ENCODE measurements at places on chromosomes 2 and 18.

DNA sequence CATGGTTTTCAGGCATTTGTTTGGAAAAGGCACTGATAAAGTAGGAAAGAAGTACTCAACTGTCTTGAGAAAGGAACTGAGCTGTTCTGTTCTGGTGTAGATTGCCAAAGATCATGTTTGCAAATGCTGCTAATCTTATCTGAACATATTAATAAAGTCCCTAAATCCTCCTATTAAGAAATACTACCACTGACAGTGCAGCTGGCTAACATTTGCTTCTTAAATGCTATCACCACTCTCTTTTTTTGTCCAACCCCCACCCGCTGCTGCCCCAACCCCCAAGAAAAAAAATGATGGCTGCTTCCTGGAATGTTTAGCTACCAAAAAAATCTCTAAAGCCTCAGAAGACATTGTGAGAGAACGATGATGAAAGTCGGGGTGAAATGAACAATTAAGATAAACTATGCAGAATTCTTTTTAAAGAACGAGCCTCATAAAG is 130.7 kb downstream of the CCBE1 start:
- DNase-seq = no peak

DNA sequence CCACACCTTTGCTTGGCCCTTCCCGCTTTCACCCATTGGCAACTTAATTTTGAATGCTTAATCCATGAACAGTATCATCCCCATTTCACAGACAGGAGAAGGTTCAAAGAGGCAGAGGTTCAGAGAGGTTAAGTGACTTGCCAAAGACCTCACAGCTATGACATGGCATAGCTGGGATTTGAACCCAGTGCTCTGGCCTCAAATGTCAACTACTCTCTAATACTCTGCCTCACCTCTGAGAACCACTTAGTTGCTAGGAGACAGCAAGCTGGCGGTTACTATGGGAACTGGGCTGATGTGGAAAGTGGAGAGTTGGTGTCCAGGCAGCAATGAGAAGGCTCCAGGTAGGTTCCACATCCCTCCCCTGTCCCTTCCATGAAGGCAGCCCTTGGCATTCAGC is 15.8 kb upstream of the PRSS56 start:
- no peak for DNase-seq

GRCh38 chr18:67730886-67731285 is 214.4 kb upstream of the DSEL start:
- DNase-seq = no peak

- no peak for DNase-seq
Measured at GRCh38 chr2:224211791-224212190, 172.7 kb upstream of the SERPINE2 start.

DNA sequence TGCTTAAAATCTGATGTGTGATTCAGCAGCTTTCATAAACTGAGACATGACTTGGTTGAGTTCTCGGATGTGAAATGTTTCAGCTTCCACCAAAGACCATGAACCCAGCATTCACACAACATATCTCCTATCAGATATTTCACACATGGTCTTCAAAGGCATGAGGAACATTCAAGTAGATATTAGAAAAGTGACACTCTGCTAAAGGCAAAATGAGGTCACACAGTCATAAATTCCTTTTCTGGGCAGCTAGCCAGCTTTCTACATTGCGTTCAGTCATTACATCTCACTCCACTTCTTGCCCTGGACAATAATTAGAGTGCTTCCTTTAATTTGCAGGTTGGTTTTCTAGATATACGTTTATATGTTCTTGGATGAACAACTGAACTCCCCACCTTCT is 96.7 kb downstream of the GAREM1 start:
- DNase-seq = no peak

- DNase-seq = no peak
Measured at GRCh38 chr2:120990451-120990871, 254.8 kb downstream of the GLI2 start.

DNA sequence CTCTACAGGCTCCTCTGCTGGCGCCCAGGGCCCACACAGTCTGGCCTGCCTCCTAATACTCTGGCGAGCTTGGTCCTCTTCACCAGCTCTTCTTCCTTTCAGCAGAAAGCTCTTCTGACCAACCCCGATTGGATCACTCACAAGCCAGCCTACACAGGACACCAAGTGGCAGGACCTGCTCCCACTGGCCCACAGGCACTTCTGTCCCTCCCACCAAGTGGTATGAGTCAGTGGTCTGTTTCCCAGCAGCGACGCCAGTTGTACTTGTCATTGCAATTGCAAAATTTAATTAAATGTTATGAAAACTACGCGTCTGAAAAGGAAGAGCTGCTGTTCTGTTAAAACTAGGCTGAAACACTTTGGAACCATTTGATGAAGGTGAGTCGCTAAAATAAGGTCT is 46.7 kb downstream of the NDUFA10 start:
- no peak for DNase-seq

GRCh38 chr2:66555501-66556324 is 120.8 kb downstream of the MEIS1 start:
- no peak for DNase-seq

DNA sequence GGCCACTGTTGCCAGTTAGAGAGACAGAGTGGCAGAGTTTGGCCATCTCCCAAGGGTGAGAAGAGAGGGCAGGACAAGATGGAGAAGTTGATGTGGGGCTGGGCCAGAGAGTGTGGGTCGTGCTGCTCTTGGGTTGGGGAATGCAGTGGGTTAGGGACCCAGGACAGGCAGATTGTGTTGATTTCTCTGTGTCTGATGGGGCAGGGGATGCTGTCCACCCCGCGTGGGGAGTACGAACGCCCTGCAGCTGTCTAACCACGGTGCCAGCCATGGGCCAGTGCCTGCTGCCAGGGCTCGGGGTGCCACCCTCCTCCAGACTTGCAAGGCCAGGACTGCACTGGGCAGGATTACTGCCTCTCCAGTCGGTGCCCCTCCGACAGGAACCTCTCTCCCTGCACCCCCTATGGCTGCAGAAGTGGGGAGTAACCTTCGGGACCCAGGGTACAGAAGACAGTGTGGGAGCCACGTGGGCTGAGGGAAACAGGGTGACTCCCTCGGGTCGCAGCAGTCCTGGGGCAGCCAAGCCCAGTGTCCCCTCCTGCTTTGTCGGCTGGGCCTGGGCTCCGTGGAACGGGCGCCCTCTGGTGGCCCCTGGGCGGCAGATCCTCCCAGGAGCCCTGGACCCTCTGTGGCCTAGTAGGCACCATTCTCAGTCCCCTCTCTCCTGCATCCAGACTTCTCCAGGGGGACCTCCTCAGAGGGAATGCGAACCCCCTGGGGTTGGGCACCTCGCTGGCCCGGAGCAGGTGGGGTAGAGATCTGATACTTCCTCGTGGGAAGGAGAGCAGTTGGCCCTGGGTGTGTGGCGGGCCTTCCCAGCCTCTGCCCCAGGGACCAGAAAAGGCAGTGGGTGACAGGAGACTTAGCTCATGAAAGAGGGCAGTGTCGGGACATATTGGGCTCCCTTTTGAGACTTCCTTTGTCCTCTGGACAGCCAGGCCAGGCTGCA is 2.7 kb downstream of the GPC1 start:
- peak; percentile 83 for DNase-seq

- DNase-seq = peak; percentile 35
Measured at GRCh38 chr2:128354161-128354560, 35.5 kb upstream of the HS6ST1 start.

- no peak for DNase-seq
Measured at GRCh38 chr2:105786231-105787230, 41.8 kb downstream of the NCK2 start.

DNA sequence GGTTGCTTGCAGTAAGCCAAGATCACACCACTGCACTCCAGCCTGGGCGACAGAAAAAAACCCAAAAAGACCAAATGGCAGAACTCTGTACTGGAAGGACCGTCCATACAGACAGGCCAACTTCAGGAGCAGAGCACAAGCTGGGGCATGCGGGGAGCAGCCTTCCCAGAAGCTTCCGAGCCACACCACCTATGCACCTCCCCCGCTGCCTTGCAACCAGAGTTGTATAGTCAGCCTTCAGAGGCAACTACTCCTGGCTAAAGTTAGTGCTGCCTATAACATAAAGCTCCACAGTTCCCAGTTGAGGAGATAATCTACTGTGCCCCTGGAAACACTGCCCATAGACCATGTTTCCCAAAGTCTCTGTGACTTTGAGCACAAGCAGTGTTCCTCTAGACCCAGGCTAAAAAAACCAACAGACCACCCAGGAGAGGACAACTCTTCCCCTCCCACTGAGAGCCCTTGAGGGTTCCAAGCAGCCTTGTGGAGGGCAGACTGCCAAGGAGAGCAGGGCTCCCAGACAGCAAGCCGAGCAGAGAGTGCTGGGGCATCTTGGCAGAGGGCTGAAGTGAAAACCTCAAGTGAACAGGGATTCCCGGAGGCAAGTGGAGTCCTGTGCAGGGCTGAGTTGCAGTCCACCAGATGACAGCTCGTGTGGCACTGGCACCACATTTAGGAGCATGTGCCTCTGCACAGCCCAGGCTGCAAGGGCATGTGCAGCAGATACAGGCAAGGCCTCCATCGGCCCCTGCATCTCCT is 6.8 kb downstream of the SFT2D3 start:
- no peak for DNase-seq

GRCh38 chr18:59900222-59901128 is 679 bp downstream of the PMAIP1 start:
- no peak for DNase-seq

DNA sequence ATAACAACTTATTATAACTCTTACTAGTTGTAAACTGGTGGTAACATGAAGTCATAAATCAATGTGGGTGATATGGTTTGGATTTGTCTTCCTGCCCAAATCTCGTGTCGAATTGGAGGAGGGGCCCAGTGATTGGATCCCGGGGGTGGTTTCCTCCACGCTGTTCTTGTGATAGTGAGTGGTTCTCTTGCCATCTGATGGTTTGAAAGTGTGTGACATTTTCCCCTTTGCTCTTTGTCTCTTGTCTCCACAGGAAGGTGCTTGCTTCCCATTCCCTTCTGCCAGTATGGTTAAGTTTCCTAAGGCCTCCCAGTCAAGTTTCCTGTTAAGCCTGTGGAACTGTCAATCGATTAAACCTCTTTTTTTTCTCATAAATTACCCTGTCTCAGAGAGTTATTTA is 321.6 kb downstream of the DSEL start:
- DNase-seq = no peak

- no peak for DNase-seq
Measured at GRCh38 chr2:182481676-182482075, 54.8 kb upstream of the PDE1A start.

- peak; percentile 65 for DNase-seq
Measured at GRCh38 chr2:240832205-240832727, 12.2 kb upstream of the KIF1A start.

DNA sequence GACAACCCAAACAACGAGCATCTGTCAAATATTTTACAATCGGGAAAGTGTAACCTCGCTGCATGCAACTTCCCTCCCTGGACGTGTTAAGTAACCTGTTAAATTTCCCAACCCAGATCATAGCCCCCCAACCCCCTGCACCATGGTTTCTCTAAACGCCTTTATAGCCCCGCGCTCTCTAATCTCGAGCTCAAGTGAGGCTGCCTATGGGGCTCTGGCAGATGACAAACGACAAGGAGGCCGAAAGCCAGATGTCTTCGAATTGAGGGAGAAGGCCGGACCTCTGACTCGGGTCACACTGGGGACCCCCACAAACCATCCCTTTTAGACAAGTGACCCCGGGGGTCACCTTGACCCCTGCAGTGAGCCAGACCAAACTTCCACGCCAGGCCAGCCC is 526 bp downstream of the COX7A2L start:
- DNase-seq = no peak

DNA sequence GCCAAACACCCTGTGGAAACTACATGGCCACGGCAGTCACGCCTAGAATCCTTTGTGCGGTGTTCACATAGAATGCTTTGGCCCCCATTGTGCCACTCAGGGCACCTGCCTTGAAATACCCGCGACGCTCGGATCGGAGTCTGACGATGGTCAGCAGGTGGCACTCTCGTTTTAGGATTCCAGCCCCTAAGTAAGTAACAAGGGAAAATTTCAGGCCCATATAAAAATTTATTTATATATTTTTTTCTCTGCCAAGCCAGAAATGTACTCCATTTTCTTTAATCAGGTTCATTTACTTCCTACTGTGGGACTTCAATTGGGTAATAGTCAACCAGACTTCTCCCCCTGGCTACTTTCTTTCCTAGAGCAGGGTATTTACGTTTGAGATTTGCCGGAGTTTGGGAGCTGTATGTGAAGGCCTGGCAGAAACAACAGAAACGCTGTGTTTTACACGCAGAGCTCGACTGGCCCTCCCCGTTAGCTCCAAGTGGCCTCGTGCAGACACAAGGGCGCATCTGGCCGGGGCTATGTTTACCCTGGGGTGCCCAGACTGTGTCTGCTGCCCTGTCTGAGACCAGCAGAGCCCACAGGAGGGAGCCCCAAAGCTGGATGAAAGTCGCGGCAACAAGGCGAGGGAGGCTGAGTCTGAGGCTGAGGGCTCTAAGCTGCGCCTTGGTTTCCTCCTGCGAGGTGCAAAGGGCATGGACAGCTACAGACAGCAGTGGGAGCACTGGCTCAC is 41.6 kb downstream of the LRRC30 start:
- DNase-seq = peak; percentile 72

GRCh38 chr2:181621779-181622490 is 35.0 kb downstream of the CERKL start:
- DNase-seq = no peak

- DNase-seq = no peak
Measured at GRCh38 chr2:171883275-171883893, 10.7 kb downstream of the SLC25A12 start.

GRCh38 chr18:66582211-66582610 is 21.7 kb downstream of the CDH19 start:
- DNase-seq = no peak

DNA sequence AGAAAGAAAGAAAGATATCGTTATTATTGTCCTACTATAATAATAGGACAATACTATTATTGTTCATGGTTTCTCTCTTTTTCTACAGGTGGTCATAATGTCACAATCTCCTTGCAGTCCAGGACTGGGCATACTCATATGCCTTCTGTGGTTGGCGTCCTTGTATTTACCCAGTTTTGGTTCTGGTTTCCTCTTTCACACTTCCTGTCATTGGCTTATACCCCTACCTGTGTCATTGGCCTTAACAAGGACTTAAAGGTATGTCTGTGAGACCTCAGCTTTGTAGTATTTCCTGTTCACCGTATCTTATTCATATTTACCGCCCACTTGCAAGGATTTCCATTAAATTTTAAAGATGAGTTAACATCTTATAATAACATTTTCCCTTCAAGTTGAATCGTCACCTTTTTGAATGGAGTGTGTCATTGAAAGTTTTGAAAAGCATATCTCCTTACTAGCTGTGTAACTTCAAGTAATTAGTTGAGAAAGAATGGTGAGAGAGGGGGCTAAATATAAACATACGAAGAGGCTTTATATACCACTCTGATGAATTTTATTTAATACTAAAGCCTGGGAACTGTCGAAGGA is 36.5 kb upstream of the HTR2B start:
- no peak for DNase-seq

GRCh38 chr18:44893045-44893706 is 212.5 kb downstream of the SETBP1 start:
- no peak for DNase-seq

DNA sequence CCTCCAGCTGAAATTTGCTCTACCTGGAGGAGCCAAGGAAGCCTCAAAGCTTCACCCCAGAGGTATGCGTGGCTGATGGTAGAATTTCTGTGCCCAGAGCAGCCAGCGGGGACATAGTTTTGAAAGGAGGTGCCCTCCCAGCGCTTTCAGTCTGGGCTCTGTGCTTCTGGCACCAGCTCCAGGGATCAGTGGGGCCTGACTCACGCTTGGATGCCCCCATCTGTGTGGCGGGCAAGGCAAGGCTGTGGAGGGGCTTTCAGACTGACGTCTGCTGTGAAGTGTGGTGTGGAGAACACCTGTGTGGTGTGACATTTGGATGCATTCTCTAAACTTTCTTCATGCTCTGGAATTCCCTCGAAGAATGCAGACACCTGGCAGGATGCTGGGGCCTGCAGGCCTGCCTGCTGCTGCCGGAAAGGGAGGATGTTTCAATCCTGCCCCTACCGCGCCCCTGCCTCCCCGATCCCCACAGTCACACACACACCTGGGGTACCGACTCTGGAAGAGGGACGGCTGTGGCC is 84.1 kb downstream of the CTIF start:
- peak; percentile 74 for DNase-seq

All from ascending aorta (tissue), 2 donors.